ENCODE measurements at places on chromosomes 7 and 10. TPM values are rescaled to one million over a fixed set of nuclear protein-coding genes. Genes with fewer than 3 reads are reported as not detected.

- no peak for DNase-seq
Observed at GRCh38 chr7:73852500-73852899, 8.5 kb upstream of the TMEM270 start.

DNA sequence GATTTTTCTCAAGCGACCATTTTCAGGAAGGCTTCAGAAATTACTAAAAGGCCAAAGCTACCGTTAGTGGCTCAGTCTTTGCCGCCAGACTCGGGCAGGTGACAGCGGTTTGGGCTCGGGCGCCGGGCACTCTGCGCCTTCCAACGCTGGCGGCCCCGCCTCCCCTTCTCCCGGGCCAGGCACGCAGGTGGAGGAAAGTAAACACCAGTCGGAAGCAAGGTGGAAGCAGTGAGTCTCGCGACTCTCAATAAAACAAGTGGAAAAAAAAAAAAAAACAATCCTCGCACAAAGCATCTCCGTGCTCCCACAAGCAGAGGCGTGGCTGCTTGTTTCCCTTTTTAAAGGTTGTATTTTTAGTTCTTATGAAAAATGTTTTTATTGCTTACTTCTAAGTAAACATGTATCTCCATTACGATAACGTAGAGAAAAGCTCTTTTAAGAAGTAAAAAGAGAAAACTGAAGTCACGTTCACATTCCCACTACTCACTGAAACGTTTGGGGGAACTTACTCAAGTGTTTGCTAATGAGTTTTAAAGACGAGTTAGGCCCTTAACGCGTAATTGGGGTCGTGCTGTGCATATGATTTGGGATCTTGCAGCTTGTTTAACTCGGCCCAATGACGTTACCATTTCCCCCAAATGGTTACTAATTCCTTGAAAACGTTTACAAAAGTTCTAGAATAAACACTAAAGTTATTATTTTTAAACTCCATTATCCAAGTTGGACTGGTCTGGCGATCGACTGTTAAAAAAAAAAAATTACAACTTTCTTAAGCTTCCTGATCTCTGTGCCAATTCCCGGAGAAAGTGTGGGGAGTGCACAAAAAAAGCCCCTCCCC lies 864 bp downstream of the CDCA7L start:
- no peak for DNase-seq

- peak; percentile 32 for DNase-seq
Observed at GRCh38 chr7:867001-867405, 9.4 kb upstream of the GET4 start.

OR2A1 gene
- total RNA-seq = not detected

TRIM74 gene
- not detected for total RNA-seq
